Stimulated activated CD4-positive, alpha-beta T cell treated with anti-CD3 and anti-CD28 coated beads, Interleukin-1b, Interleukin-23, amount 100 ng/mL, for 1 hour (primary cell): ENCODE measurements at places on chromosomes 1 and 21.

DNA sequence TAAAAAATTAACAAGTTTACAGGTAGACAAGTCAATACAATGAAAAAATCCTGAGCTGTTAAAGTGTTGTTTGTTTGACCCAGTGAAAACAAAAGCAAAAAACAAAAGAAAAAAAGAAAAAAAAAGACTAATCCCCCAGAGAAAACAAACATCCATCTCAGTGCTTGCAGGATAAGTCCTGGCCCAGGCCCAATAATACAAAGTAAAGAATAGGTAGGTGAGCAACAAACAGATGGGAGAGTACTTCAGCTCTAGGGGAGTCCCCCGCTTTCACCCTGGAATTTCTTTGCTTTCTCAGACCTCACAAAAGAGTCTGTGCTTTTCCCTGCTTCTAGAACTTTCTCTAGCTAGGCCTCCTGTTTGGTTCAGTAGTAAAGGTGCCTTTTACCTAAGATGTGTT, 70.3 kb downstream of the ABCA4 start:
- DNase-seq, result no peak

DNA sequence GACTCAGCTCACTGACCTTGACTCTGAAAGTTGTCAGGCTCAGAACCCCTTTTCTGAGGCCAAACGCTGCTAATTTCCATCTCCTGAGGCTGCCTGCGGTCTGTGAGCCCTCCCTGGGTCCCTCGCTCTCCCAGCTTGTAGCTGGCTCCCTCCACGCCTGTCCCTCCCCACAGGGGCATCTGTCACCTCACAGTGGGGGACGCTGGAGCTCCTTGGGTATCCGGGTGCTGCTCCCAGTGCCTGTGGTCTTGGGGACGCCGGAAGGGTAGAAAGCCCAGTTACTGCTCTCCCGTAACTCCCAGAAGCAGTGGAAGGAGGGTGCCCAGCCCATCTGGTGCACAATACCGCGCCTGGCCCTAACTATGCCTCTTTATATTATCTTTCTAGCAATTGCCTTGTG, 13.0 kb upstream of the MMEL1 start:
- no peak for DNase-seq

DNA sequence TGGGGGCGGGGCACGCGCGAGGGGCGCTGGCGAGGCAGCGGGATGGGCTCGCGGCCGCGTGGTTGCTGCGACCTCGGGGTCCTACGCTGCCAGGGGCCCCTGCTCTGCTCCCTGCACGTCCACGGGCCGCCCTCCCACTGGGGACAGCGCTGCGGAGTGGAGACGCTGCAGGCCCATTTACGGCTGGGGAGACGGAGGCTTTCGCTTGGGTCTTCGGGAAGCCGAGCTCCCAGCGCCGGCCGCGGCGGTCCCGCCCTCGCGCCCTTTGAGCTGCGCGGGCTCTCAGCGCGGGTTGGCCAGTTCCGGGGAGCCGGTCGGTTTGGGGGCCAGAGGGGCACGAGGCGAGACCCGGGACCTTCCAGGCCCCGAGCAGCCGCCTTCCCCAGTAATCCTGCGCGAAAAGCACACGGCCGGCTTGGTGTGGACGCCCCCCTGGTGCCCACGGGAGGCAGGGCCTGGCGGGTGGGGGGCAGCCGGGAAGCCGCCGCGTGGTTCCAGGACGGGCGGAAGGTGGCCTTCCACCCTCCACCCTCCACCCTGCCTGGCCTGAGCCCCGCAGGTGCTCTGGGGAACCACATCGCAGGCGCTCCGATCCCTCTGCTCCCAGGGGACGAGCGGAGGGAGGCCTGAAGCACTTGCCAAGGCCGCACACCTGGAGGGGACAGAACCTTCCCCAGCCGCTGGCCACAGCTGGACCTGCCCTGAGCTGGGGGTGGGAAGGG, 570 bp upstream of the PEX10 start:
- DNase-seq, result no peak

DNA sequence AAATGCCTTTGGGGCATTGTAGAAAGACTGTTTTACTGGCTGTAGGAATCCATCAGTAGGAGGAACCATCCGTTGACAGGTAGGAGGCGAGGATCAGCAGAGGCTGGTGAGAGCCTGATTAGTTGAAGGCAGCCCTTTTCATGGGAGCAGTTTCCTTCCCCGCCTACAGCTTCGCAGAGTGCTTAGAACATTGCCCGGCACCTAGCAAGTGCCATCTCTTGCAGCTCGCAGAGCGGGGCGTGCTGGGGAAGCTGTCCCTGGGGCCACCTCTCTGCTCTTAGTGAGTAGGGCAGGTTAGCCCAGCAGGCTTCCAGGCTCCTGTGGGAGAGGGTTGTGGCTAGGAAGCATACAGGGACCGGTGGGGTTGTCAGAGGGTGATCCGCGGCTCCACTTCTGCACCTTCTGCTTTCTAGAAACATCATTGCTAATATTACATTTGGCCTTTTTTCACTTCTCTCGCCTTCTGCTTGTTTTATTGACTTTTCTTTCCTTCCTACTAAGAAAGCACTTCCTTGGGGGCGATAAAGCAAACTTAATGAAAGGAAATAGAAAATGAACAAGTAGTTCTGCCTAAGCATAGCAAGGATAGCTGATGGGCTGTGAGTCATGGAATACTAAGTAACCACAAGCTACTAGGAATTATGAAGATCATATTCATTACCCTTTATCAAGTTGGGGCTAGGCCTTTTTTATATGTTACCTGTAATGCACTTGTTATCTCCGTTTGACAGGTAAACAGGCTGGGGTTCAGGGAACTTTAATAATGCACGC, 176.7 kb downstream of the GALNT2 start:
- DNase-seq, result no peak

DNA sequence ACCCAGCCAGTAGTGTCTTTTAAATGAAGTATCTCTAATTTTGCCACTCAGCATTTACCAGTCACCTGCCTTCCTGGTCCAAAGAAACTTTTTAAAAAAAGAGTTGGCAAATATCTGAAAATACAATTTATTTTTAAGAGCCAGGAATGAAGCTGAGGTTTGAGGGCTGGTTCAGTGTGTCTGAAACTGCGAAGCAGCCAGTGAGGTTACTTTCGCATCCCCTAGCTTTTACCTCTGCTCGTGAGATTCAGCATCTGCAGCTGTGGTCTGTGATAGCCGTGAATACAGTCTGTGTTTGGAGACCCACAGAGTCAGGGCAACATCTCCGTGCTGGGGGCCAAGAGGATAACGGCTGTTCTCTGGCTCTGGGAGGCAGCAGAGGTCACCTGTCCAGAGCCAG, 21.3 kb upstream of the KCNAB2 start:
- DNase-seq, result no peak

- no peak for DNase-seq
Observed at GRCh38 chr1:185058876-185059275, 13.5 kb downstream of the RNF2 start.

DNA sequence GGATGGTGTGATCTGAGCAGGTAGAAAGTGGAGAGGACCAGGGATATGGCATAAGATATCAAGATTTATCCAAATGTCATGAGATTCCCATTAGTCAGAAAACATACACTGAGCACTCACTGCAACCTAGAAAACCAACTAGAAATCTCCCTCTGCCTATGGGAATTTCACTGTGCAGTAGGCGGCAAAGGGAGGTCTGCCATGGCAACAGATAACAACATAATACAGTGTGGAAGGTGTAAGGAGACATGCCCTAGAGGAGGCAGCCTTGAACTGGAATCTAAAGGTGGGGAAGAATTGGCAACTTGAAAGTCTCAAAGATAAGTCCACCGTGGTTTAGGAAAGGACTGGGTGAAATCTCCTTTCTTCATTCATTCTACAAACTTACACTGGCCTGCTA, 238.4 kb downstream of the ATG4C start:
- DNase-seq, result no peak
